ENCODE measurements at places on chromosomes 13 and 19.

DNA sequence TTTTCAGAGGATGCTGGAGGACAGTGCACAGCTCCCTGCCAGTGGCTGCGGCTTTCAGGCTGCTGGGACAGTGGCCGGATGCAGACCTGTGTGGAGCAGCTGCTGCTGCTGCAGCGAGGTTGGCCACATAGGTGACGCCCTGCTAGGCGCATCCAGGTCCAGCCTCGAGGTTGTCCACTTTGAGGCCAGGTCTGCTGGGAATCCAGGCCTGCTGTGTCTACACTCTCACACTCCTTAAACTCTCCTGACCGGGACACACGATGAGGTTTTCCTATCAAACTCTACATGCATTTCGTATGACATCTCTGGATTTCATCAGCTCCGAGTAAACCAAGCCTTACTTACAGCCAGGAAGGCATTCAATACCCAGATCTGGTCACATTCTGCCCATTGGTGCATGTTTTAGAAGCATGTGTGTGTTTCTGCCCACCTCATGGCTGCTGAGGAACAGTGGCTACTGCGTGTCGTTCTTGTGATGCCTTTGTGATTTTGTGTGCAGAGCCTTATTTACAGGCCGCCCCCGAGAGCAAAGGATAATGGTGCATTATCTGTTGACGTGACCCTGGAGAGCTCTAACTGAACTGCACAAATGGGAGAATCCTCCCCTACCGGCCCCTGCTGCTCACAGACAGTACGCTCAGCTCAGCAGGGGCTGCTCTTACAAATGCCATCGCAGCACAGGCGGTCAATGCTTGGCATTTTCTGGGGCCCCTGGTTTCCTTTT is 12.3 kb upstream of the MCF2L start:
- no peak for DNase-seq

GRCh38 chr13:113605866-113606438 is 21.4 kb downstream of the TFDP1 start:
- DNase-seq = no peak

- peak; percentile 68 for DNase-seq
Observed at GRCh38 chr19:46009530-46010510, 13.0 kb downstream of the PGLYRP1 start.

DNA sequence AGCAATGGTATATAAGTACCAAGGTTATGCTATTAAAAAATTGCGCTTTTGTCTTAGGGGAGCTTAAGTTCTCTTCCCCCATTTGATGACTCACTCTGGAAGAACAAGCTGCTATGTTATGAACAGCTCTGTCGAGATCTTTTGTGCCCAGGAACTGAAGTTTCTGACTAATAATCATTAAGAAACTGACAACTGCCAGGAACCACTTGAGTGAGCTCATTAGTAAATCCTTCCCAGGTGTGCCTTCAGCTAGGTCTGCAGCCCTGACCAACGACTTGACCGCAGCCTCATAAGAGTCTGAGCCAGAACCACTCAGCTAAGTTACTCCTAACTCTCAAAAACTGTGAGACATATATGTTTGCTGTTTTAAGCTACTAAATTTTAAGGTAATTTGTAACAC is 147.8 kb downstream of the SLITRK6 start:
- peak; percentile 95 for DNase-seq

Data from epithelial cell of esophagus (primary cell).